ENCODE measurements at places on chromosomes 11 and 22.

- no peak for DNase-seq
- H3K27me3 ChIP-seq: peaks cover 1% of the 10 kb centered on the region
- H3K4me1 ChIP-seq: no peaks in the 10 kb centered on the region
- H3K36me3 ChIP-seq: no peaks in the 10 kb centered on the region
- H3K4me3 ChIP-seq: no peak overlapping the region
Observed at GRCh38 chr22:21902296-21903087, 35.0 kb upstream of the MAPK1 start.

- peaks cover 2% of the 10 kb centered on the region for H3K4me1 ChIP-seq
- DNase-seq: no peak
- H3K36me3 ChIP-seq: no peaks in the 10 kb centered on the region
- H3K27me3 ChIP-seq: peaks cover 27% of the 10 kb centered on the region
- H3K4me3 ChIP-seq: no peak overlapping the region
Observed at GRCh38 chr11:69014084-69014851, 1.2 kb upstream of the MRGPRF start.

DNA sequence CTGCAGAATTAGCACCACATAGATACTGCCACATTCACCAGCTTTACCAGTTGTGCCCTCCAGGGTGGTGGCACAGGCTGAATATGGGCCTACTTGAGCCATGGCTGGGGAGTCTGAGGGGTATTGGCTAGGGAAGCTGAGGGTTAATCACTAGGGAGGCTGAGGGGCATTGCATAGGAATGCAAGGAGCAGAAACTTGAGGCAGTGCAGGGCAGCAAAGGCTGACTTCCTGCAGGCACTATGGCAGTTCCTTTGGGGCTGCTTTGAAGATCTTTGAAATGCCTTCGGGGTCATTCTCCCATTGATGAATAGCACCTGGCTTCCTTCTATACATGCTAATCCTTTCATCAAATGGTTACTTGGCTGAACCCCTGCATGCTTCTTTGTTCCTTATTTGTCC is 171.5 kb downstream of the RCN1 start:
- H3K27me3 ChIP-seq: peaks cover 7% of the 10 kb centered on the region
- no peak overlapping the region for H3K27ac ChIP-seq
- no peaks in the 10 kb centered on the region for H3K36me3 ChIP-seq
- no peak overlapping the region for H3K4me3 ChIP-seq

GRCh38 chr11:14393889-14394288 is 34.9 kb upstream of the RRAS2 start:
- no peak overlapping the region for H3K4me3 ChIP-seq
- no peak overlapping the region for H3K27ac ChIP-seq
- DNase-seq: no peak

- no peak for DNase-seq
- no peaks in the 10 kb centered on the region for H3K4me1 ChIP-seq
- no peak overlapping the region for H3K4me3 ChIP-seq
- no peaks in the 10 kb centered on the region for H3K27me3 ChIP-seq
- no peak overlapping the region for H3K27ac ChIP-seq
Observed at GRCh38 chr11:59654893-59655292, 13.9 kb downstream of the PATL1 start.

GRCh38 chr11:65884716-65885092 is 3.6 kb downstream of the FIBP start:
- peak overlapping the region; percentile 64 for H3K27ac ChIP-seq
- H3K36me3 ChIP-seq: peaks cover 28% of the 10 kb centered on the region
- H3K27me3 ChIP-seq: no peaks in the 10 kb centered on the region
- no peak overlapping the region for H3K4me3 ChIP-seq

- H3K27me3 ChIP-seq: no peaks in the 10 kb centered on the region
- H3K4me3 ChIP-seq: no peak overlapping the region
- no peak for DNase-seq
- peaks cover 25% of the 10 kb centered on the region for H3K36me3 ChIP-seq
Observed at GRCh38 chr11:28228196-28228895, 120.2 kb downstream of the METTL15 start.

DNA sequence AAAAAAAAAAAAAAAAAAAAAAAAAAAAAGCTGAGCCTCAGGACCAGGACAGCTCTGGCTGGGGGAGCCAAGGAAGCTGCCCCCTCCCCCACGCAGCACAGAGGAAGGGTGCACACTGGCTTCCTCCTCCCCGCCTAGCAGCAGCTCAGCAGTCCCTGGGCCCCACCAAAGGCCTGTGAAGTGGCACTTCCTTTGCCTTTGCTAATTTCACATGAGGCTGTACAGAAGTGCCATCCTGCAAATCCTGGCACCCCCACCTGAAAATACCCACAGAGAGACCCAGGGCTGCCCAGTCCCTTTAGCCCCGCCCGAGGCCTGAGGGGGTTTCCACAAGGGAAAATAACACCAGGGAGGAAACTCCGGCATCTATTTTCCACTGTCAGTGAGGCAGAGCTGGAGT is 3.9 kb downstream of the RHOG start:
- peak; percentile 62 for DNase-seq
- peak overlapping the region; percentile 98 for H3K4me3 ChIP-seq
- peak overlapping the region; percentile 96 for H3K27ac ChIP-seq

DNA sequence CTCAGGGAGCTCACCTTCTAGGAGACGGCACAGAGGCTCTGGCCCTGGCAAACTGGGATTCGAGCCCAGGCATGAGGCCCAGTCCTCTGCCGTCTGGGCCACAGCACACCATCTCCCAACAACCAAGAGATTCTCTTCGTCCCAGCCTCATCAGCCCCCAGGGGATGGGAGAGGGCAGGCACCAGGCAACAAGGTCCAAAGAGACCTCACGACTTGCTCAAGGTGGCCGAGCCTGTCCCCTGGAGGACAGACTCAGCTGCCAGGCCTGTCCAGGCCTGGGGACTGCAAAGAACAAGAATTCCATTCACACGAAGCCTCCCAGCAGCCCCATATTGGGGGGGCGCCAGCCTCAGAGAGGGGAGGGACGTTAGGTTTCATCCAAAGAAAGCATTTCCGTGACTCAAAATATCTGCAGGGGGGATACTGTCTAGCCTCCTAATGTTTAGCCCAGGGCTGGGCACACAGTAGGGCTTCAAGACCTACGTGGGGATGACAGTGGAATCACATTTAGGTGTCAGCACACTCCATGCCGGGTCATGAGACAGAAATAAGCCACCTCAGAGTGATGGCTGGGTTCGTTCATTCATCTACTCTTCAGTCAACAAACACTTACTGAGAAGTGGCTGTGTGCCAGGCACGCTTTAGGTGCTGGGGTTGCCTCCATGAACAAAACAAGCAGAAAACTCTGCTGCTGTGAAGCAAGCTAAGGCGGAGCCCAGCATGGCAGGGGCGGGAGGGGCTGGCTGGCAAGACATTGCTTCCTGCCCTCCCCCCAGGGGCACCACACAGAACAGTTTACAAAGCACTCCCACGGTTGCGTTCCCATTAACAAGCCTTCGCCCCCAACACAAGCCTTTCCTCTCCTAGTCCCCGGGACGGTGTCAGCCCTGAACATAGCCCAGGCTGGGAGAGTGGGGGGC is 1.2 kb downstream of the CARNS1 start:
- H3K27me3 ChIP-seq: no peaks in the 10 kb centered on the region
- H3K36me3 ChIP-seq: no peaks in the 10 kb centered on the region

DNA sequence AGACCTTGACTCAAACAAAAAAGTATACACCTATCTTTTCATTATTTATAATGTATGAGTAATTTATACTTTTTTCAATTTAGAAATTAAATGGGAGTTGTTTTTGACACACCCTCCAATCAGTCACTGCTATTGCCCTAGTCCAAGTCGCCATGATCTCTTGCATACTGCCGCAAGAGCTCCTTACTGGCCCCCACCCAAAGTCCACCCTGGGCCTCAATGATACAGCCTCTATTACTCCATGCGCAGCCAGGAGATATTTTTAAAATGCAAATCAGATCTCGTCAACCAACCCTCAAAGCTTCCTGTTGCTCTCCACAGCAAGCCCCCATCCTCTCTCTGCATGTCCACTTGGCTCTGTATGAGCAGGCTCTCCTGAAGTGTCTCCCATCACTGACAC is 12.8 kb upstream of the LMO1 start:
- no peak for DNase-seq
- H3K4me3 ChIP-seq: no peak overlapping the region

DNA sequence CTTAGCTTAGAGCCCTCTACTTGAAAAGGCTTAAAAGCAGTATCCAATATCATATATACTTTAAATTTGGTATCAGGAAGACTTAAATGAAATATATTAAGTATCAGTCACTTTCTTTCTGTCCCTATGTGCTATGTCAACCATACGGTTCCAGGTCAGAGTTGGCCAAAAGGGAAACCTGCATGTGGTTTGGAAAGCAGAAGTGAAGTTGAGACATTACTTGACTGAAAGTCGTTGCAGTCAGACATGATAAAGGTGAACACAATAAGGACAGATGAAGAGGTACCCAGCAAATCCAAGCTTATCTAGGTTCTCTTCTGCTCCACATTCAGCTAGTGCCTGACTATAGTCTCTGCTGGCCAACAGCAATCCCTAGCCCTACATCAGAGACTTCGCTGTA is 336.8 kb downstream of the KCNA4 start:
- no peak for DNase-seq
- H3K4me3 ChIP-seq: no peak overlapping the region
- H3K27ac ChIP-seq: no peak overlapping the region
- no peaks in the 10 kb centered on the region for H3K4me1 ChIP-seq

DNA sequence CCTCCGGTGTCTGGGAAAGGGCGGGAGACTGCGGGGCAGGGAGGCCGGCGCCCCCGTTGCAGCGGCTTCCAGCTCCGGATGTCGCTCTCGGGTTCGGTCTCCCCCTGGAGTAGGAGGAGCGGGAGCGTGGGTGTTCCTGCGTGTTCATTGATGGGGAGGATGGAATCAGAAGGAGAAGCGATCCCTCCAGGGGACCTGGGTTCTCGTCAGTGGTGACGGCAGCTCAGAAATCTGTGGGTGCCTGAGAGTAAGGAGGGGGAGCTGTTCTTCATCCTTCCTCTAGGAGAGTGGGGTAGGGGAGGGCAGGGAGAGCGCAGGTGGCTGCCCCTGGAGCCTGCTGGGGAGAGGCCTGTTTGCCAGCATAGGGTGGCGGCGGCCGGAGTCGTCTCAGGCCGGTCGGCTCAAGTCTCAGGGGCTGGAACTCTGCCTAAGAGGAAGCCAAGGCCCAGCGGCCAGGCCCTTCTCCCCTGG is 1.1 kb downstream of the UBASH3B start:
- H3K4me1 ChIP-seq: peaks cover 52% of the 10 kb centered on the region
- H3K36me3 ChIP-seq: peaks cover 15% of the 10 kb centered on the region

DNA sequence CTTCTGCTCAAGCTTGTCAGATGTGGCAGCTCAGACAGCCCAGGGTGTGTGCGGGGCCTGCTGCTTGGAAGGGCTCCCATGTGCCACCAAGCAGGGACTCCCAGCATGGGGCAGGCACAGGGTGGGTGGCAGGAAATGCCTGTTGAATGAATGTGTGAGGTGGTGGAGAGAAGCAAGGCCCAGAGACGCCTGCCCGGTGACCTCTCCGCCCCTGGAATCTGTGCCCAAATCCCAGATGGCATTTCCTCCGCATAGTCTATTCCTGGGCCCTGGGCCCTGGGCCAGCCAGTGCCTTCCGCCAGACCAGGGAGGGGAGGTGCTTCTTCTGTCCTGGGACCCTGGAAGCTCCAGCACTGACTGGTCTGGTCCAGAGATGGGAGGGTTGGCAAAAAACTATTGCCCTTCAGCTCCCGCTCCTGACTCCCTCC is 3.7 kb downstream of the CST6 start:
- no peaks in the 10 kb centered on the region for H3K36me3 ChIP-seq
- H3K4me1 ChIP-seq: peaks cover 9% of the 10 kb centered on the region
- H3K27me3 ChIP-seq: peaks cover 8% of the 10 kb centered on the region

GRCh38 chr22:46108564-46109473 is 41.5 kb upstream of the PPARA start:
- H3K27ac ChIP-seq: no peak overlapping the region
- no peak overlapping the region for H3K4me3 ChIP-seq
- H3K27me3 ChIP-seq: no peaks in the 10 kb centered on the region
- no peak for DNase-seq
- H3K36me3 ChIP-seq: no peaks in the 10 kb centered on the region

DNA sequence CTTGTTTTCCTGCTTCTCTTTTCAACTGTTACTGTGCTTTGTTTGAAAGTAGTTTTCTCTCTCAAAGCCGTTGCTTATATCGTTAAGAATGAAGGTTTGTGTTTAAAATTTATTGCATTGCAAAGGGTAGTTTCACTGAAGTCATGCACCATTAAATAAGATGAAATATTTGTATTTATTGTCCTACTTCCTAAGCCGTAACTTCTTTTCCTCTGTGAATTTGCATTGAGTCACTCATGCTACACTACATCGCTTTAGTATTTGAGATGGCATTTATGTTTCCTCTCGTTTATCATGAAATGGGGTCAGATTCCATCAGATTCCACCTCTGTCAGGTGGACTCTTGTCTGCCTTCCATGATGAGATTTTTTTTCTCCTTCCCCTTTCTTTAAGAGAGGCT is 65.8 kb upstream of the RASSF10 start:
- H3K4me1 ChIP-seq: no peaks in the 10 kb centered on the region
- H3K36me3 ChIP-seq: no peaks in the 10 kb centered on the region
- no peak overlapping the region for H3K27ac ChIP-seq
- peaks cover 18% of the 10 kb centered on the region for H3K27me3 ChIP-seq
- H3K4me3 ChIP-seq: no peak overlapping the region

DNA sequence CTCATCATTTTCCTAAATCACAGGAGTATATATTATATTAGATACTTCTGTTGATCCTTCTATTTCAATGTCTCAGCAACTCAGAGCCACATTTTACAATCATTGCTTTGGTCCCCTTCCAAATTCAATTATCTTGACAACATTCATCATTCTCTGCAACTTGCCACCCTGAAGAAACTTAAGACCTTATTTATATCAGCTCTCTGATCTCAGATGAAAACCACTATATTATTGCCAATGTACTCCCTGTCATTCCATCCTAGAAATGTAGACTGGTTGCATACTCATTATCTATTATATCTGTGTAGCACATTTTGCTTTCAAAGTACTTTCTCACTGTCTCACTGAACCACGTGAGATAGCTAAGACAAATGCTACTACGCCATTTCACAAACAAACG is 379.3 kb downstream of the DLG2 start:
- H3K27ac ChIP-seq: no peak overlapping the region
- DNase-seq: no peak
- H3K27me3 ChIP-seq: no peaks in the 10 kb centered on the region
- no peaks in the 10 kb centered on the region for H3K36me3 ChIP-seq

- peaks cover 1% of the 10 kb centered on the region for H3K4me1 ChIP-seq
- no peak overlapping the region for H3K27ac ChIP-seq
- H3K36me3 ChIP-seq: no peaks in the 10 kb centered on the region
- no peak for DNase-seq
- H3K4me3 ChIP-seq: no peak overlapping the region
- H3K27me3 ChIP-seq: no peaks in the 10 kb centered on the region
Observed at GRCh38 chr22:23608583-23608982, 23.5 kb downstream of the DRICH1 start.

- no peaks in the 10 kb centered on the region for H3K27me3 ChIP-seq
- no peak for DNase-seq
- H3K4me3 ChIP-seq: no peak overlapping the region
- H3K36me3 ChIP-seq: peaks cover 30% of the 10 kb centered on the region
Observed at GRCh38 chr22:29772170-29772641, 5.0 kb downstream of the UQCR10 start.

GRCh38 chr22:36220451-36220921 is 18.8 kb downstream of the APOL2 start:
- no peaks in the 10 kb centered on the region for H3K36me3 ChIP-seq
- H3K4me3 ChIP-seq: no peak overlapping the region
- DNase-seq: no peak
- peaks cover 12% of the 10 kb centered on the region for H3K27me3 ChIP-seq
- no peak overlapping the region for H3K27ac ChIP-seq

GRCh38 chr11:35486446-35486845 is 39.0 kb downstream of the PAMR1 start:
- no peak for DNase-seq
- H3K27me3 ChIP-seq: peaks cover 46% of the 10 kb centered on the region
- no peak overlapping the region for H3K27ac ChIP-seq
- no peaks in the 10 kb centered on the region for H3K36me3 ChIP-seq
- H3K4me1 ChIP-seq: no peaks in the 10 kb centered on the region
